ENCODE measurements at places on chromosomes 2 and 18.

DNA sequence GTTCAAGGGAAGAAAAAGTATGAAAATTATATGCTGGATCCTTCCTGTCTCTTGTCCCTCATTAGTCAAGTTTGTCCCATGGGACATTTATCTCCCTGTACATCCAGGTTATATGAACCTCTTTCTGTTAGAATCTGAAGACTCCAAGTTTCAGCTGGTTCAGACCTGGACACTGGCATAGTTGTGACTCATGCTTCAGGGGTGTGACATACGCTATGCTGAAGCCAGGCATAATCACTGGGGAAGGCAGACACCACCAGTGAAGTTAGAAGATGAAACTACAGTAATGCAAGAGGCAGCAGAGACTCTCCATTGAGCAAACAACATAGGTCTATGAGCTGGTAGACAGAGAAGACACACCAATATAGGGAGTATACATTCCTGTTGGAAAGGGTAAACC lies 269.7 kb upstream of the SLC8A1 start:
- DNase-seq: no peak

DNA sequence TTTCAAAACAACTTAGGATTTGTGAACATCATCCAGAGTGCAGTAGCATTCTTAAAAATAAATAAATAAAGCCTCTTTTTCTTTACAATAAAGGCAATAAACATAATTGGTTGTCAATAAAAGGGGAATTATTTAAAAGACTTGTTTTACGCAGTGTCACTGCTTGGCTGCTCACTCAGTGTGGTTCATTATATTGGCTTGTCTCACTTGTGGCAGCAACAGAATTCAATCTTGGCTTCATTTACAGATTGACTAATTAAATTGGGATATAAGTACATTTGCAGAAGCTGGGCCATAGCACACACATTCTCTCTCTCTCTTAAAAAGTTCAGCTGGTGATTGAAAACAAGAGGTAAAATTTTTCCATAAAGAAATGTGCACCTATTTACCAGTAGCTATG lies 1027.6 kb downstream of the LRP1B start:
- no peak for DNase-seq

GRCh38 chr18:34936772-34937171 lies 104.4 kb upstream of the MAPRE2 start:
- no peak for DNase-seq

DNA sequence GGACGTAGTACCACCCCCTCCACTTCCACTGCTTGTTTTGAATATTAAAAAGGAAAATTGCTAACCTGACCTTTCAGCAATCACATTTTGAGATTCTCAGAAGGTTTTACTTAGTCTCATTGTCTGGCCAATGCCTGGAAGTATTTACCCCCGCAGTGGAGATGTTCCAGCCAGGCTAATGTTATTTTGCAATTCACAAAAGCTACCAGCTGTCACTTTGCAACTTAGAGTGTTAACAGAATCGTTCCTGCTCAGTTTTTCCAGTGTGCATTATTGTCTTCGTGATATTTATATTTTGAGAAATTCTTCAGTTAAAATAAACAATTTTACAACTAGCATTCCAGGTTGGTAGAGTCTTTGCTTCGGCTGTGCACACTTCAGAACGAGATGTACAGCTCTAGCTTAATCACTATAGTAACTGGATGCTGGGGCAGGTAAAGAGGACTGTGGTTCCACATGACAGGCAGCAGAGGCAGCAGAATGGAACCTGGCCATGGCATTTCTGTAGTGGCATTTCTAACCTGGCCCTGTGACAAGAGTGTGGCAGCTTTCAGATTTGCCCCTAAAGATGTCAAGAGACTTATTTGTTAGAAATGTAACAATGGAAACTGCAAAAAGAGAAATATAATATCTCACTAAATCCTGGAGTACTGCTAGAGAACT lies 85.1 kb downstream of the DTNA start:
- no peak for DNase-seq

GRCh38 chr2:10062931-10063365 lies 17.3 kb downstream of the CYS1 start:
- DNase-seq: no peak

- DNase-seq: peak; percentile 4
Observed at GRCh38 chr18:42742969-42743368, 372.5 kb downstream of the RIT2 start.

DNA sequence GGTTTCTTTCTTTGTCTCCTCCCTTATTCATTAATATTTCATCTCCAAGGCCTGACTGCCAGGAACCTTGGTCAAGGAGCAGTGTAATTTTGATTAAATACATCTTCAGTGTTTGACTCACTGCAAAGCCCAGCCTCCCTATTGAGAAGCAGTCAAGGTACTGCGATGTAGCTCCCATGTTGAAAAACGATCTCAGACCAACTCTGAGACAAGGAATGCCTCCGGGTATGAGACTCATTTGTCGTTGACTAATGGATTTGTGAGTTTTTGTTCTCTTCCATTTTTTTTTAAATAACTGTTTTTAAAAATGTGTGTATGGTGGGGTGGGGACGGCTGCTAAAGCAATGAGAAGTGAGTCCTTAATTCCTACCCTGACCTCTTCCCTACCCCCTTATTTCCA lies 361.6 kb downstream of the SOX11 start:
- no peak for DNase-seq

GRCh38 chr18:8709248-8710059 lies 4.1 kb downstream of the MTCL1 start:
- DNase-seq: no peak

- no peak for DNase-seq
Observed at GRCh38 chr2:157181234-157181633, 76.3 kb upstream of the GALNT5 start.

DNA sequence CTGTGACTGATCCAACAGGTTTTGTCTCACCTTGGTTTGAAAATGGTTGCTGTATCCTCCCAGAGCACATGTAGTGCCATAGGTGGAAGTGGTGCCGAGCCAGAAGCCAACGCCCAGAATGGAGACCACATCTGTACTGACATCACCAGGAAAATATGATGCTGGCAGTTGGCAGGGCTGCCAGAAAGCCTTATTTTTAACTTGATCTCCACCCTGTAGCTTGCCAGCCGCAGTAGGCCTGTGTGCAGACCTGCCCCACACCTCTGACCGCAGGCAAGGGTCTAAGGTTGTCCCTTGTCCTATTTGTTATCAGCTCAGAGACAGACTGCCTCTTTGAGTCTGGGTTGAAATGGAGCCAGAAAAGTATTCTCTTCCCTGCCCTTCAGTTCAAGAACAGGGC lies 123.5 kb upstream of the EML6 start:
- no peak for DNase-seq

DNA sequence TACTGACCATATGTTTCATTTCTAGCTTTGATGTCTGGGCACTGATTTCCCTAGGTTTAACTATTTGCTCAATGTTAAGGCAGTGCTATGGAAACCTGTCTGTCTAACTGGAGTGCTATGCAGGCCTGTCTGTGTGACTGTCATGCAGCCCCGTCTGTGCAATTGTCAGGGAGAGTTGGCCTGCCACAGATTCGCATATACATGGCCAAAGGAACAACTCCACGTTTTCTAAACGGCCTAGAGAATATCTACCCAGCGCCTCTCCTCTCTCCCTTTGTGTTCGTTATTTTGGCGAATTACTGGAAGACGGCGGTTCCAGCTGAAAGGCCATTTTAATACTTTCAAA lies 59.6 kb upstream of the PSME4 start:
- DNase-seq: no peak

DNA sequence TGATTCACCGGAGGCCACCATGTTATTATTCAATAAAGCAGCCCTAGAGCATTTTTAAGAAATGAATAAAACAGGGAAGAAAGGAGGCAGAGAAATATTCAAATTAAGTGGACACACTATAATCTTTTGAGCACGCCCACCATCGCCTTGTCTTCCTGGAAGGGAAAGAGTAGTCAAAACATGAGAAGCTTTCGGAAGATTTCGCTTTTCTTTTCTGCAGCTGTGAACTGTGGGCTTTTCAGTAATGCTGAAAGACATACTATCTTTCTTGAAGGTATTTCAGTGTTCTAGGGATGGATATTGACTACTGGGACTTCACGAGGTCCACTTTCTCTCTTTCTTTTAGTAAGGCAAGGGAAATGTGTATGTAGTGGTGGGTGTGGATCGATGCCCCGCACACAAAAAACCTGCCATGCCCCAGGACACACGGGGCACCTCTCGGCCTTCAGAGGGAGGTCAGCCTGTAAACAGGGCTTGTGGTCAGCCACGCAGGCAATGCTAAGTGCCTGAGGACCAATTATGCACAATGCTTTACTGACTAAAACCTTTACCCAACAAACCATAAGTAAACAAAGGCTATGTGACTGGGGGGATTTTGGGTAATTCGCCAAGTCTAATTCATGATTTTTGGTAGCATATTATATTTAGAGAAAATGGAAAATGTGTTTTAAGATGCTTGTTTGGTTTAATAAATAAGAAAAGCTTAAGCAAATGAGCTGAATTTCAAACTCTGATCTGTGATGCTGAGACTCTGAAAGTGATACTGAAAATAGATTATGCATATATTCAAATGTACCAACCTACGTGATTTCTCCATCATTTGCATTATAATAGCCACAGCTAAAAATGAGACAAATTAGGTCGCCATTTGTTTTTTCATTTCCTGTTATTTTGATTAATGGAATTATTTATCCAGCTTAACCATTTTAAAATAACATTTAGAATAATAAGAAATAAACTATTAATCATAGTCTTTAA lies 130.5 kb downstream of the ZNF516 start:
- DNase-seq: no peak

- DNase-seq: no peak
Observed at GRCh38 chr2:230410861-230411569, 5.0 kb upstream of the SP100 start.

DNA sequence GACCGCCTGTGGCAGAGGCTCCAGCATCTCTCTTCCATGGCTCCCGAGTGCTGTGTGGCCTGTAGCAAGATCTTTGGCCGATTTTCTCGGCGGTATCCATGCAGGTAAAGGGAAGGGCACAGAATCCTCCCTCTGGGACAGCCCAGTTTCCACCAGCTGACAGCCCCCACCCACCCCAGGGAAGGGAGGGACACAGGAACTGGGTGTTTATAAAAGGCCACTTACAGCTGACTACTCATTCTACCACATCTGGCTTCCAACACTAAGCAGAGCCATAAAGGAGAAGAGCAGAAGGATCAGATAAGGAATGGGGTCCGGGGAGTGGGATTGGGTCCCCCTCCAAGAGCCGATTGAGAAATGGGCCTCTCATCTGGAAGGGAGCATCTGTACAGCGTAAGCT lies 20.2 kb downstream of the RUFY4 start:
- DNase-seq: no peak

DNA sequence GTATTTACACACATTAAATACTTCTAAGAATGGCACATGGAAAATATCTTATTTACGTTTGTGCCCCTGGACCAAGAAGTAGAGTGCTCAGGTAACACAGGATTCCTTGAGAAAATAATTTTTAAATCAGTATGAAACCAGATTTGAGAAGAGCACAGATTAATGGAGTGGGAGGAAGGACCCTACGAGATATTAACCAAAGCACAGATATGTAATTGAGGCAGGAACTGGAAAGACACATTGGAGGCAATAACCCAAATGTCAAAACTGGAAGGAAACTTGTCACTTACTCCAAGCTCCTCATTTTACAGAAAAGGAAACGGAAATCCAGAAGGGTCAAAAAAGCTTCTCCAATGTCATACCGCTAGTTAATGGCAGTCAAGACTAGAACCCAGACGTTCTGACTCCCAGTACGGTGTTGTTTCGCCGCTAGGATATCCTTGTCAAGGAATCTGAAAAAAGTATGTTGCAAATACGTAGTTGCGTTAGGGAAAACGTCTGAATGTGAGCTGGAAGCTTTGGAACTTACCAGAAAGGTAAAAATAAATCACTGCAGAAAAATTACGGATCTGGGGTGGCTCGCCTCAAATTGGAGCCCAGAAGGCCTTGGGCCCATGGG lies 634 bp downstream of the MTIF2 start:
- DNase-seq: no peak

DNA sequence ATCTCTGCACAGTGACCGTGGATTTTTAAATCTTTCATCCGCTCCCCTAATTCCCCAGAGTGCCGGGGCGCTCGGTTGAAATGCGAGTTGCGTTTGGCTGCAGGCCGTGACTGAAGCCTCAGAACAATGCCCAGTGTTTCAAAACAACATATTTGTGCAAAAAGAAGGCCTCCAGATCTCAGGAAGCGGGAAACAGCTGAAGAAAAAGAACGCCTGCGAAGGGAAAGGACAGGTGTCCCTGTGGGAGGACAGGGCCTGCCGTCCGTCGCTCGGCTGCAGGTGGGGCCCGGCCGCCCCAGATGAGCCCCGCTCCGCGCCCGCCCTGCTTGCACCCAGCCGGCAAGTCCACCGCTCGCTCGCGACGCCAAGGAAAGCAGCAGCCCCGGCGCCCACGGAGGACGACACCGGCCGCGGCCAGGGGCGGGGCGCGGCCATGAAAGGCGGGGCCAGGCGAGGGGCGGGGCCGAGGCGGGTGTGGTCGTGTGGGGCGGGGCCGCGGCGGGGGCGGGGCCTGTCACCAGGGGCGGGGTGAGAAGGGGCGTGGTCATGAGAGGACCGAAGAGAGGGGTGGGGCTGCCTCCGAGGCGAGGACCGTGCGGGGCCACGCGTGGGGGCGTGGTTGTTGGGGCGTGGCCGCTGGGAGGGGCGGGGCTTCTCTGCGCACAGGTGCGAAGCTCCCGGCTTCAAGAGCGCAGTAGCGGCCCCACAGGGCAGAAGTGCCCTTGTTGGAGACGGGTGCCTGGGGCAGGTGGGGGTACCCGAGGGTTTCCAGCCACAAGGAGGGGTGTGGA lies 17.6 kb upstream of the BOK start:
- DNase-seq: no peak

- DNase-seq: no peak
Observed at GRCh38 chr2:96687711-96688640, 45.4 kb downstream of the FER1L5 start.

Data from renal pelvis (tissue), 12 donors.